ENCODE measurements at places on chromosomes 7 and 10.

GRCh38 chr7:8762803-8763202, 329.4 kb downstream of the NXPH1 start:
- DNase-seq: no peak

DNA sequence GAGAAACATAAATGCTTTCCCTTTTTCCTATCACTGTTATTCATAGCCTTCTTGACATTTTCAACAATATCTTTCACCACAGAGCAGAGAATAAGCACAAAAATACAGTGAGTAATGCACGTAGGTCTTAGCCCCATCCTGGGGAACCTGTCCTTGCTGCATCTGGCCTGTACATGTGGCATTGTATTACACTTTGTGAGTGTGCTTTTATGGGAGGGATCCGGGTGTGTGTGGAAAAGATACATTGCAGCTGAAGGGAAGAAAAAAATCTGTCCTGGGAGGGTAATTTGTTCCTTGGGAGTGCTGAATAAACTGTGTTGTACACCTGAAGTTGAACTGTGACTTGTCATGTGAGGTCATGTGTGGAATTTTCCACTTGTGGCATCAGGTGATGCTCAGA, 422.7 kb upstream of the LRGUK start:
- no peak for DNase-seq

GRCh38 chr7:34327681-34328080, 330.3 kb upstream of the NPSR1 start:
- DNase-seq: no peak

DNA sequence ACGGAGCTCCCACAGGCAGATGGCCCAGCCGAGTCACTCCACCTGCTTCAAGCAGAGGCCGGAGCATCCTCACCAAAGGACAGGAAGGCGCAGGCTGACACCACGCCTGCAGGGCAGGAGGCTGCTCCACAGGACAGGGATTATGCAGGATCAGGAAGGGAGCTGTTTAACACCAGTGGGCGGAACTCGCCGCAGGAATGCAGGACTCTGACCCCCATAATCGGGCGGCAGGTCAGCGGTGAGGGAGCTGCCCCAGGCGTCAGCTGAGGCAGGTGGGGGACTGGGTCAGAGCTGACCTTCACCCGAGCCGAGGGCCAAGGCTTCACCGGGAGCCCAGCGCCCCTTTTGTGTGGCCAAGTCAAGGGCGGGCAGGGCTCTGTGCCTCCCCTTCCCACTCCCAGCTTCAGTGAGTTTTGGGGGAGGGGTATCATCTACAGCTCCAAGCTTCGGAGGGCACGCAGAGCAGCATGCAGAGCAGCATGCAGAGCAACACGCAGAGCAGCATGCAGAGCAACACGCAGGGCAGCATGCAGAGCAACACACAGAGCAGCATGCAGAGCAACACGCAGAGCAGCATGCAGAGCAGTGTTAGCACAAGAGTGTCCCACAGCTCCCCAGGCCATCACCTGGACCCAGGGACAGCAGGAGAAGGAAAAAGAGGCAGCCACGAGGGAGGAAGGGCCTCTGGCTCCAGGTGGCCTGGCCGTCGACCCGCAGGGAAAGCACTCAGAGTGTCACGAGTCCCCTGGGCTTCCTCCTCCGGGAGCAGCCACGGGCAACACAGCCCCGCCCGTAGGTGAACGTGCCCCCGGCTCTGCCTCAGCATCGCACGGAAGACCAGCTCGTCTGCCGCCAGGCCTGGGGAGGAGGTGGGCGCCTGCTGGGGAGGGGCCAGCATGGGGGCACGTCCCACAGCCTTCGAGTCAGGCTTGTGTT, 151.7 kb upstream of the PPP2R2D start:
- DNase-seq: no peak

GRCh38 chr7:16712916-16713315, 40.6 kb upstream of the TSPAN13 start:
- DNase-seq: no peak

Measured in activated naive CD4-positive, alpha-beta T cell treated with Interleukin-2 at 50 U/mL for 16 hours (primary cell).